ENCODE measurements at places on chromosomes 3 and 15.

DNA sequence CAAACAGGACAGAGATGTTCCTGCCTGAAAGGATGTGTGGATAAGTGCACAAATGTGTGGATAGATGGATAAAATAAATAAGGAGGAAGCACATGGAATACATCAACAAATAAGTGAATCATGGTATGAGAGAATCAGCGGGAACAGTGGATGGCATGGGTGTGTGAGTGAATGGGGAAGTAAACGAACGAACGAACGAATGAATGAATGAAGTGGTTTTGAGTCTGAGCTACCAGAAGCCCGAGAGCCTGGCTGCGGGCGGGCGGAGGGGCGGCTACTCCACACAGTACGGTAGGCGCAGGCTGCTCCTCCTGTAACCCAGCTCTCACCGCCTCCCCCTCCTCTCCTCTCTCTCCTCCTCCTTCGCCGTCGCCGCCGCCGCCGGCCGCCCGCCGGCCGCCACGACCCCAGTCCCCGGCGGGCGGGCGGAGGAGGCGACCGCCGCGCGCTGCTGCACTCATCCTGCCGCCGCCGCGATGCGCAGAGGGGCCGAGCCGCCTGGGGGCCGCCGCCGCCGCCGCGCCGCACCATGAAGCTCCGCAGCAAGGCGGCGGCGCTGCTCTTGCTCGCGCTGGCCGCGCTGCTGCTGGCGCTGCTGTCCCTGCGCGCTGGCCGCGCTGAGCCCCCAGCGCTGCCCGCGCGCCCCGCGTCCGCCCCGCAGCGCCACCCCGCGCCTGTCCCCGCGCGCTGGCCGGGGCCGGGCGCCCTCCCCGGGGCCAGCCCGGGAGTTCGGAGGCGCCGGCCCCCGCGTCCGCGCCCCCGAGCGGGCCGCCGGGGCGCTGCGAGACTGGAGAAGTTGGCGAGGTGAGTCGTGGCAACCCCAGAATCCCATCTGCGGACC is at the start of gene GXYLT2:
GXYLT2 (plus strand) TSS at position 342 of the 841 bp plus-strand sequence; CDS start at position 530, 188 bp downstream.
- peak; percentile 58 for DNase-seq

GRCh38 chr3:114093016-114093380 is 36.5 kb downstream of the QTRT2 start:
- no peak for DNase-seq

DNA sequence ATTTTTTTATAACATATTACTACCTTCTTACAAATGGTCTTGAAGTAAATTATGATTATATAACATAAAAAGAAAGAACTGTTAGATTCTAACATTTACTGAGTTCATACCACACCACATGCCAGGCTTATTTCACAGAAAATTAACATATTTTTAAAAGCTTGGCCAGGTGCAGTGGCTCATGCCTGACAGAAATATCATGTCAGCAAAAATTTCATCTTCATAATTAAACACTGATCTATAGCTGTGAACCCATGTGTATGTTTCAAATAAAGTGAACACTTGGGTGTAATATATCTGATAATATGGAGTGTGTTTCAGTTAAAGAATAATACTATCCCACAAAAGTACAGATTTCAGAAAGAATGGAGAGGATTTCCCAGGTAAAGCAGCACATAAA is 296.5 kb downstream of the SI start:
- no peak for DNase-seq

DNA sequence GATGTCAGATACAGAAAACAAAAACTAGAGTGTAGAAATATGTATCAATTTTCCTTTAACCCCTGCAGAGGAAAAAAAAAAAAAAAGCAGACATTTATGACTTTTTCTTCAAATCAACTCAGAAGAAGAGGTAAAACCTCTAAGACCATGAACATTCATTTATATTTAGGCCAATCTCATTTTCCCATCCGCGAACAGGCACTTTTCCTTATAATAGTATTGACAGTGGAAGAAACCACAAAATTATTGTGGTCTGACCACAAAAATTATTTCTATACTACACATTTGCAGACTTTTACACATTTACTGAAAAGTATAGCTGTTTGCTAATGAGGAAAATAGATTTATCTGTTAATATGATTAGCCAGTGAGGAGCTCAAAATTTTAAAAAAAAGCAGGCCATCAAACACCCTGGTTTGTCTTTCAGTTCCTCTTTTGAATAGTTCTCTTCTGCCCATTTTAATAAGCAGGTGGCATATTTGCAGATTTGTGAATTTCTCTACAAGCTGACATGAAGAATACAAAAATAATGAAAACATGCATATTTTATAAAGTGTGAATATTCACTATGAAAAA is 5.7 kb downstream of the OSBPL11 start:
- no peak for DNase-seq

DNA sequence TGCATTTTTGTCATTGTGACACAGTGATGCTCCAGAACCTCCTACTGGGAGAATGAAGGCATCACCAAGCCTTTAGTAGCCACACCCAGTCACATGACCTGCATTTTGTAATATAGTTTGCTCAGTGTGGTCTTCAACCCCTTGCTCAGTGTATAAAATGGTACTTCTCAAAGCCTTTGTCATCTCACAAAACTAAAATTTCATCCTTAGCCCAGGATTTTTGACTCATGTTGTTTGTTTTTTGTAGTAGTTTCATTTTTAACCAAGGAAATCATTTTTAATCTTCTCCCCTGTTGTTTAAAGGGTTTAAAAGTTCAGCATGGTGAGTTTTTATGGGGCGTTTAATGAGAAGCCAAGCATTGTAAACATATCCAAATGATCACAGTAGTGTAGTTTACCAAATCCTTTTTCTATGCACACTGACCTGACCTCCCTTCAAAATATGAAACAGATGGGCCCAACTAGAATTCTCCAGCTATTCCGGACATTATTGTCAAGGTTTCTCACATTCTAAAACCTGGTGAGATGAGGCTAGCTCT is 123.5 kb upstream of the IL12A start:
- no peak for DNase-seq

DNA sequence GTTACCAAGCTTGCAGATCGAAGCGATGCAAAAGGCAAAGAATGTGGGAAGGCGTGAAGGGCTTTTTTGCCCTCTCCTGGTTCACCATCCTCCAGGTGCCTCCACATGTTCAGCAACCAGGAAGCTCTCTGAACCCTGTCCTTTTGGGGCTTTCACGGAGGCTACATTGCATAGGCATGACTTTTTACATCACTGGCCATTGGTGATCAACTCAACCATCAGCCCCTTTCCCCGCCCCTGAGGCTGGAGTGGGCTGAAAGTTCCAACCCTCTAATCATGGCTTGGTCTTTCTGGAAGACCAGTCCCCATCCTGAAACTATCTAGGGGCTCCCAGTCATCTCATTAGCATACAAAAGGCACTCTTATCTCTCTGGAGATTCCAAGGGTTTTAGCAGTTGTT is 52.6 kb downstream of the UACA start:
- DNase-seq, result no peak

- DNase-seq, result no peak
These were observed 165.5 kb upstream of the CBLB start for GRCh38 chr3:106034313-106034712.
